ENCODE measurements at places on chromosomes 1 and 21. TPM values are rescaled to one million over a fixed set of nuclear protein-coding genes. Genes with fewer than 3 reads are reported as not detected.

The MPL gene
- total RNA-seq = not detected

DNA sequence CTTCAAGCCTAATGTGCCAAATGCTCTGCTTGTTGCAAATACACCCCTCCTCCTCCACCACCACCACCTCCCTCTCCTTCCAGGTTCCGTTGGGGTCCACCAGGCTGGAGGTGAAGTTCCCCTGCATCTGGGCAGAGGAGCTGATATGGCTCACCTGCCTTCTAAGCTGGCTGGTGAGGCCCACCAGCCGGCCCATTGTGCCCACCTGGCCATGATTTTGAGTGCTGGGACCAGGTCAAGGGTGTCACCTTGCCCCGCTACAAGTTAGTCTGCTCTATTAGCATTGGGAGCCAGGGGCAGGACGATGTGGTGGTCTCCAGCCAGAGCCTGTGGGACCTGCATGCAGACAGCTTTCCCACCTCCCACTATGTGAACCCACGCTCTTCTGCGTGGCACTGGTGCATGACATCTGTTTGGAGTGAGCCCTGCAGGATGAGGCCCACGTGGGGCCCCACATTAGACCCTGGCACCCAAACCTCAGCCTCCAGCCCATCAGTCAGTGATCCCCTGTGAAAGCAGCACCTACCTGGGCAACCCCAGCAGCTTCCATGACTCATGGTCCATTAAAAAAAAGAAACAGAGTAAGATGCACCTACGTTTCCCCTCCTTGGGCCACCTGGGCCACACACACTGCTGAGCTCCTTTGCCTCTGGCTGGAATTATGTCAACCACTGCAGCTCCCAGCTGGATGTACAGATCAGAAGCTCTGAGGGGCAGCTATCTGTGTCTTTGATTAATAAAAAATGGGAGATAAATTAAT is 15.6 kb upstream of the CDCP2 start:
- no peak for DNase-seq
- no peaks in the 10 kb centered on the region for H3K27me3 ChIP-seq
- no peak overlapping the region for H3K4me3 ChIP-seq

DNA sequence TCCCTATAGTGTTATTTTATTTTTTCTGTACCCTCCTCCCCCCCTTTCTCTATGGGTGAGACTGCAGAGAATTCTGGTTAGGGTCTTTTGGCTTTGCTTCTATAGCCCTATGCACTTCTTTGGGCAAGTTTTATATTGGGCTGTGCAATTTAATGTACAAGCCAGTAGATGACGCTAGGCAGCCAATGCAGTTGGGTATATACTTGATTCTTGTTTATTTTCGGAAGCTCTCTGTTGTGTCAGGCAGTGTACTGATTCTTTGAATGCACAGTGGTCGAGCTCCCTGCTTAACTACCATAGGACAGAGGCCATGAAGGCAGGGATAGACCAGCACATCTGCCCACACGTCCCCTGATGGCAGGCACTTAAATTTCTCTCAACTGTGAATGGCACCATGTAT is 34.1 kb upstream of the GPR52 start:
- no peaks in the 10 kb centered on the region for H3K27me3 ChIP-seq
- H3K4me1 ChIP-seq = no peaks in the 10 kb centered on the region
- H3K27ac ChIP-seq = no peak overlapping the region
- no peak overlapping the region for H3K4me3 ChIP-seq
- DNase-seq = no peak
- no peaks in the 10 kb centered on the region for H3K36me3 ChIP-seq

- no peaks in the 10 kb centered on the region for H3K36me3 ChIP-seq
- no peaks in the 10 kb centered on the region for H3K27me3 ChIP-seq
- H3K27ac ChIP-seq = no peak overlapping the region
- no peak overlapping the region for H3K4me3 ChIP-seq
Observed at GRCh38 chr1:94958081-94958480, 31.2 kb upstream of the CNN3 start.

The DENND2D gene
- total RNA-seq = 11.1 TPM

DNA sequence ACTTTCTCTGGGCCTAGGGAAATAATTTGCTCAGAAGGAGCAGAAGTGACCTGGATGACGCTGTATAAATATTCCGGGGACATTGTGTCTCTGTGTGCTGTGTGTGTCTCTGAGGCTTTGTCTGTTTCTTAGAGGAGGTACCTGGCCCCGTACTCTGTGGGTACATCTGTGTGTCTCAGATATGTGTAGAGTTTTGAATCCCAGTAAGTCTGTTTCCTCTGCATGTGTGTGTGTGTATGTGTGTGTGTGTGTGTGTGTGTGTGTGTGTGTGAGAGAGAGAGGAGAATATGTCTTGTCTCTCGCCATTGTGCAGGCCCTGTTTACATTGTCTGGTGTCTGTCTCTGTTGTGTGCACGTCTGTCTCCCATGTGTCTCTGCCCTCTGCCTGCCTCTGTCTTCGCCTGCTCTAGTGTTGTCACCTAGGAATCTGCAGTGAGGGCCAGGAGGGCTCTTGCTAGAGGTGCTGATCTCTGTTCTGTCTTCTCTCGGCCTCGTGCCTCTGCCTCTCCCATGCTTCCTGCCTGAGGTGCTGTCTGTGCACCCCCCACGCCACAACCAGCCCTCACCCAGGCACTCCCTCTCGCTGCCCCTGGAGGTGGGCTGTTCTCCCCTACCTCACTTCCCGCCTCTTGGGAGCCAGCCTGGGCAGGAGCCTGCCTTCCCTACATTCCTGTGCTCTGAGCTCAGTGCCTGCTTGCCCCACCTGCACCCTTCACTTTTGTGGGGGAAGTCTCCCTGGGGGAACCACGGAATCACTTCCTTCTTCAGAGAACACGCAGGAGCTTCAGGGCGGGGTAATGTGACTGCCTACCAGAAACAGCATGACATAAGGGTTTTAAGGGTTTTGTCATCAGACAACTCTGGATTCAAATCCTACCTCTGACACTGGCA is 5.9 kb downstream of the MAP7D1 start:
- no peak for DNase-seq
- H3K27ac ChIP-seq = peak overlapping the region; percentile 51
- no peaks in the 10 kb centered on the region for H3K27me3 ChIP-seq
- peaks cover 7% of the 10 kb centered on the region for H3K4me1 ChIP-seq
- no peak overlapping the region for H3K4me3 ChIP-seq
- no peaks in the 10 kb centered on the region for H3K36me3 ChIP-seq
